ENCODE measurements at places on chromosomes 4 and X. TPM values are rescaled to one million over a fixed set of nuclear protein-coding genes. Genes with fewer than 3 reads are reported as not detected.
A peak's percentile ranks its signal among the peaks of the same experiment; 100 is the strongest.

The PNMA3 gene
- not detected for total RNA-seq

The FHL1 gene
- total RNA-seq = 48.0 TPM

The TEX13C gene
- not detected for total RNA-seq

The C1GALT1C1 gene
- 22.9 TPM for total RNA-seq

The FAM184B gene
- total RNA-seq = 0.02 TPM

- DNase-seq = peak; percentile 25
These were observed 65.7 kb upstream of the PAGE1 start for GRCh38 chrX:49761481-49761880.

- no peak for DNase-seq
These were observed 35.9 kb downstream of the ADGRG4 start for GRCh38 chrX:136336623-136337022.

- DNase-seq = no peak
These were observed 227.3 kb downstream of the KDR start for GRCh38 chr4:54898056-54898562.

- no peak for DNase-seq
These were observed 229.8 kb downstream of the STIM2 start for GRCh38 chr4:27090406-27090805.
